ENCODE measurements at places on chromosomes 5 and 9.

- no peak for DNase-seq
Measured at GRCh38 chr5:137273511-137273910, 225.6 kb downstream of the SPOCK1 start.

DNA sequence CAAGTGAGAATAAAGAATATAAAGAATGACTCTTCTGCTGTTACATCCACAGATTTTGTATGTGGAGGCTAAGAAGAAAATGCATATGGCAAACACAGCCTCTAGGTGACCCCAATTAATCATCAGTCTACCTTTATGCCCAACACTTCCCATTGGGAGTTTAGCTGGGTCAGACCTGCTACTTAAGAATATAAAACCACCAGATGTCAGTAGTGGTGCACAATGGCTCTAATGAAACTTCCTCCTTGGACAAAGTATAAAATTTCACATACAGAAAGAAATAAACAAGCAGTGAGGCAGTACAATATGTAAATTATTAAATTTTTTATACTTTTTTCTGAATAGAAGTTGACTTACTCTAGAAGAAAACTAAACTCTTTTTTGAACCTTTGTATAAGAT, 539.9 kb downstream of the BRINP1 start:
- DNase-seq = no peak

GRCh38 chr5:149775785-149776184, 45.7 kb downstream of the PPARGC1B start:
- DNase-seq = no peak

DNA sequence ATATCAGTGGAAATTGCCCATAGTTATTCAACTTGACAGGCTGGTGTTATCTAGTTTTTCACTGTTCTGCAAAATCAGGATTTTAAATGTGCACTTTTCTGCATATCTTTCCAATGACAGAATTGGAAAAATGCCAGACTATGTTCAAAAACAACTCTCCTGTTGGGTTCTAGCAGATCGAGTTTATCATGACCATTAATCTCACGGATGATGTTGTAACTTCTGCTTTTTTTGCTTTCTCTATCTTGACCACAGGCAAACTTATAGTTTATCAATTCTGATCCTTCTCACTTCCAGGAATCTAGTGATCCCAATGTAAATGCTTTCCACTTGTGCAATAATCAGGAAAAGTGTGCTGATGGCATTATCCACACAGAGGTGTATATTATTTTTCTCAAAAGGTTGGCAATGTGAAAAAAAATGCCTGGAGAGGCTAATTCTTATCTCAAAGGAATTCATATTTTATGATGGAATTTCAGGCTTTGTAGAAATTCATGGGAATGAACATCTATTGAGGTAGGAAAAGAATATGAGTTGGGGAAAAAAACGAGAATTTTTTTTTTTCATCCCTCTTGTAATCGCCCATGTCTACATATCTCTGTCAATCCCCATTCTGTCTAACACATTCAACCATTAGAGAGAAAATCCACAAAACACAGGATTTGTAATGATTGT, 73.6 kb upstream of the DAB2 start:
- no peak for DNase-seq

DNA sequence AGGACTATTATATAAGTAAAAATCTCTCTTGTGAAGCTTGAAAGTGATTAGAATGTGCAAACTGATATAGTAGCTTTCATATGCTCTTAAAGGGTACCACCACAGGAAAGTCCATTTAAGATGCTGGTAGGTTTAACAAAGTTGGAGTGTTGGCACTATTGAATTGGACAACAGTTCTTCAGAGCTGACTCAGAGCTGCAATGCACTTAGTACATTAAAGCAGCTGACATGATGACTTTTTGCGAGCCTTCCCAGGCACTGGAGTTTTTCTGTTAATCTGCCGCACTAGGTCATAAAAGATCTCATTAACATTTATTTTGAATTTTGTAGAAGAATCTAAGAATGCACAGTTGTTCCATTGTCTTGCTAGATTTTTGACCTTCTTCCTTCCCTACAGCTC, 243.8 kb downstream of the ADAMTSL1 start:
- DNase-seq = no peak

DNA sequence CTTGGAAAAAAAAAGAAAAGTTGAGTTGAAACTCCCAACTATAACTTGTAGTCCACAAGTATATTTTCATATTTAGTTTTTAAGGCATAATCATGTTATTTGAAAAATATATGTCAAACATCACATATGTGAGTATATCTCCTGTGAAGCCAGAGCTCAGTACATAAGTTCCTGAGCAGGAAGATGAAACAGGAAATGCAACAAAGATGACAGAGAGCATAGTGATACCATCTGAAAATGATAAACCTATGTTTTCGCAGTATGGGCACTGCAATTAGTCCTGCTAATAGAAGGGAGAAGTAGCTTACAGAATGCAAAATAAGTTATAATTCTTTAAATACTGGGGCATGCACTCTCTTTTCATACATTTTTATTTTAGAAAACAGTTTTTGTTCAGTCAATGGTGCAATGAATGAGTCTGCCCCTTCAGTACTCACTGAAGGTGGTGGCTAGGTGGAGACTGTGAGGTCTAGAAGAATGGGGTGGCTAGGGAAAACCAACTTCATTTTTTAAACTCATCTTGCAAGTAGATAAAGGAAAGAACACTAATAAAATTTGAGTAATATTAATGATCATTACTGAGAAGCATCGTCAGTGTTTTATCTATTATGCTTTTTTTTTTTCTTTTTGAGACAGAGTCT, 54.1 kb upstream of the FYB1 start:
- DNase-seq = no peak

GRCh38 chr9:29389421-29389820, 1816.1 kb upstream of the C9orf72 start:
- no peak for DNase-seq

DNA sequence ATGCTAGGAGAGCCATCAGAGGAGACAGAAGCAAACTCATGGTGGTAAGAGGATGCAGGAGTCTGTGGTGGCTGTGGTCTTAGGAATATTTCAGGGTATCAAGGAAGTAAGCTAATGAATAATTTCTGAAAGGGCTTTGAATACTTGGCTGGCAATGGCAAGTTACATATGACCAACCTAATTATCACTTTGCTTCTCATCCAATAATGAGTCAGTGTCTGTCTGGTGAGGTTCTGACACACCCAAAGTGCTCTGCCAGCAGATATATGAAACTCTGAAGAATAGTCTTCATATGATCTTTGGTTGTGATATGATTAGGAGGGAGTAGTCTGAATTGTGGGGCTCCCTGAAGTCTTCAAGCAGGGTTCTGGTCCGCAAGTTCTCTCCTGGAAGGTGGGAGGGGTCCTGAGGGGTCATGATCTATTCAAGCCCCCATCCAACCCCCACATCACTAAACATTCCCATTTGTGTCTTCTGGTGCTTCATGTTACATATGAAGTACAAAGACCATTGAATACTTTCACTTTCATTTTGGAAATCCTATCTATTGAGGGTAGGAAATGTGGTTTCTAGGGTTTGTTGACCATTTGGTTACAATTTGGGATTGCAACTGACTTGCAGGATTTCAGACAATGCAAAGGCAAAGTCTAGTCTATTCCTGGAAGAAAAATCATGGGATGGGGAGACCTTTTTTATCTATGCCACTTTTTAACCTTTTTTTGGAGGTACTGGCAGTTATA, 199.9 kb upstream of the CDKN2B start:
- DNase-seq = no peak

- DNase-seq = no peak
Measured at GRCh38 chr5:133474851-133475590, 137.3 kb downstream of the FSTL4 start.

DNA sequence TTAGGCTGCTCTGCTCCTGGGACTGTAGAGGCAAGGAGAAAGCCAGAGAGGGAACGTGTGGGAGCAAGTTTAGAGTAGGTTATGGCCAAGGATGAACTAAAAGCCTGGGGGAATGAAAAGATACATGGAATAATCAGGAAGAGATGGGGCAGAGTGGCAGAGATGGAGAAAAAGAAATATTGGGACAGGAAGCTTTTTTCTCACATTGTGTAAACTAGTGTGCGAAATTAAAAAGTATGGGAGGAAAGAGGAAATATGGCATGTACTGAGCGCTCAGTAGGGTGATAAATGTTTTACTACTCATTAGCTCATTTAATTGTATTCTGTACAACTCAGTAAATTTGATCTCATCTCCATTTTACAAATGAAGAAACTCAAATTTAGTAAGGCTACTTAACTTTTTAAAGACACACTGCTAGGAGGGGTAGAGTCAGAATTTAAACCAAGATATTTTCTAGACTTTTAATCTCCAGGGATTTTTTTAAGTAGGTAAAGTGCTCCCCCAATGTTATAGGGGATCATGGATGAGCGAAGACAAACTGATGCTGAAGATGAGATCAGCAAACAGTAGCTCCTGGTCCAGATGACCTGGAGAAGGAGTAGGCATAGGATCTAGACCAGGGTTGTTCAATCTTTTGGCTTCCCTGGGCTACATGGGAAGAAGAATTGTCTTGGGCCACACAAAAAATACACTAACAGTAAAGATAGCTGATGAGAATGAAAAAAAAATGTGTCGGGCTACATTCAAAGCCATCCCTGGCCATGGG, 30.8 kb downstream of the ALDH1A1 start:
- no peak for DNase-seq

GRCh38 chr9:91720751-91721705, 229.0 kb downstream of the ROR2 start:
- peak; percentile 18 for DNase-seq

DNA sequence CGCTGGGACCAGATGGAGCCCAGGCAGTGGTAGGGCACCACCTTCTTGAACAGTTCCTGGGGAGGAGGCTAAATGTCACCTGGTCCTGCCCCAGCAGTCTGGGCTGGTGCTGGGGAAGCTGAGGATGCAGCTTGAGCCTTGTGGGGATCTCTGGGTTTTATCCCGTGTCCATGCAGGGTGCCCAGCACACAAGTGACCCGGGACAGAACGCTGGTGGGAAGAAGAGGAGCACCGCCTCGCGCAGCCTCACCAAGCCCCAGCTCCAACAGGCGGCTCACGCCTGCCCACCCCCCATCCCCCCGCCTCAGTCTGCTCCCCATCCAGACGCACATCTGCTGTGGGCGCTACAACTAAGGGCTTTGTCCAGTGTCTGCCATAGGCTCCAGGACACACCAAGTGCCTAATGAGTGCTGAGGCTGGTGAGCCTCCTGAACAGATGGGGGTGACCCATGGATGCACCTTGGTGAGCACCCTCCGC, 13.8 kb downstream of the RALGDS start:
- peak; percentile 3 for DNase-seq

GRCh38 chr9:126763130-126763764, 41.6 kb upstream of the ZBTB43 start:
- DNase-seq = no peak

Measured in T-helper 2 cell (primary cell).